ENCODE measurements at places on chromosomes 12 and 14. TPM values are rescaled to one million over a fixed set of nuclear protein-coding genes. Genes with fewer than 3 reads are reported as not detected.

DNA sequence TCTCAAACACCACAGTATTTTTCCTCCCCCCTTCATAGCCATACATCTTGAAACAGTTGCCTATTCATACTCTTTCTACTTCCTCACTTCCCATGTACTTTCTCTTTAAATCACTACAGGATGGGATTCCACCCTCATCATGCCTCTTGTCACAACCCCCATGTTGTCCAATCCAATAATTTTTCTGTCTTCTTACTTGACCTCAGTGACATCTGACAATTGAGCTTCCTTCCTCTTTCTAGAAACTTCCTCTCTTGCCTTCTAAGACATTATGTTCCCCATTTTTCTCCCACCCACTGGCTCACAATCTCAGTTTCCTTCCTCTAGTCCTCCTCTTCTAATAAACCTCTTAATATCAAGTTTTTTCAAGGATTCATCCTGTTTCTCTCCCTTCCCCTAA lies 5.3 kb downstream of the C2CD5 start:
- H3K27ac ChIP-seq = no peak overlapping the region
- no peak for DNase-seq
- H3K4me3 ChIP-seq = no peak overlapping the region
- peaks cover 50% of the 10 kb centered on the region for H3K4me1 ChIP-seq
- H3K27me3 ChIP-seq = no peaks in the 10 kb centered on the region
- no peaks in the 10 kb centered on the region for H3K36me3 ChIP-seq

Gene NKX2-8
- not detected for total RNA-seq

Gene GPR132
- total RNA-seq = 18.6 TPM

Gene PARPBP
- 2.6 TPM for total RNA-seq

- H3K27me3 ChIP-seq = no peaks in the 10 kb centered on the region
- no peak overlapping the region for H3K27ac ChIP-seq
- H3K4me3 ChIP-seq = no peak overlapping the region
- DNase-seq = no peak
- H3K4me1 ChIP-seq = no peaks in the 10 kb centered on the region
These were observed 41.0 kb upstream of the DICER1 start for GRCh38 chr14:95198320-95198719.

- no peaks in the 10 kb centered on the region for H3K36me3 ChIP-seq
- H3K27ac ChIP-seq = no peak overlapping the region
- H3K4me3 ChIP-seq = no peak overlapping the region
- no peak for DNase-seq
- no peaks in the 10 kb centered on the region for H3K27me3 ChIP-seq
These were observed 30.4 kb upstream of the BEGAIN start for GRCh38 chr14:100617410-100618317.

Gene CMA1
- not detected for total RNA-seq

DNA sequence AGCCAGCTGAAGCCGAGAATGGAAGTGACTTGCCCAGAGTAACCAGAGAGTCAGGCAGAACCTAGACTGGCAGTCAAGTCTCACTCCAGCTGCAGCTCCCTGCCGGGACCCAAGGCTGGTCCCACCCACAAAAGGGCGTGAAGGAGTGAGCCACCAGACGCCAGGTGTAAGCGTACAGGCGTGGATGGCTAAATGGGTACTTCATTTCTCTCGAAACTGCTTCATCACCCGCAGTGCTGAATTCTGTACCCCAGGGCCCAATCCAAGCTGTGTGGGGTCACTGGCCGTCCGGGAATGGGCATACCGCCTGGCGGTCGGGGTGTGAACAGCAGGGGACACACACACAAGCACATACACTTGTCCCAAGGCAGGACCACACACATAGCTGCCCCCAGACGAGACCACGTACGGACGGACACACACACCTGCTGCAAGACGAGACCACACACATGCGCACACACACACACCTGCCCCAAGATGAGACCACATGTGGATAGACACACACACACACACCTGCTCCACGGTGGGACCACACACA lies 34.8 kb downstream of the DEGS2 start:
- no peak overlapping the region for H3K27ac ChIP-seq
- H3K4me1 ChIP-seq = no peaks in the 10 kb centered on the region
- DNase-seq = no peak
- H3K27me3 ChIP-seq = no peaks in the 10 kb centered on the region
- no peak overlapping the region for H3K4me3 ChIP-seq

GRCh38 chr12:18054925-18055619 lies 34.9 kb downstream of the RERGL start:
- H3K36me3 ChIP-seq = no peaks in the 10 kb centered on the region
- H3K4me3 ChIP-seq = no peak overlapping the region
- no peaks in the 10 kb centered on the region for H3K27me3 ChIP-seq
- DNase-seq = no peak
- no peak overlapping the region for H3K27ac ChIP-seq

DNA sequence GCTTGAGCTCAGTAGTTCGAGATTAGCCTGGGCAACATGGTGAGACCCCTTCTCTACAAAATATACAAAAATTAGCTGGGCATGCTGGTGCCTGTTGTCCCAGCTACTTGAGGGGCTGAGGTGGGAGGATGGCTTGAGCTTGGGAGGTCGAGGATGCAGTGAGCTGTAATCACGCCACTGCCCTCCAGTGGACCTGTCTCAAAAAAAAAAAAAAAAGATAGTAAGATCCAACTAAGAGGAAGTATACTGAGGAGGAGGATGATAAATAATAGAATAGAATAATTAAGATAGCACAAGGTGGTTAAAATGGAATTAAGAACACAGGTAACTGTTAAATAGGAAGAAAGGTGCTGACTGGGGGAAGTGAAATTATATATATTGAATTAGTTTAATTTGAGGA lies 37.0 kb upstream of the BAZ1A start:
- no peaks in the 10 kb centered on the region for H3K27me3 ChIP-seq
- H3K4me3 ChIP-seq = no peak overlapping the region
- no peaks in the 10 kb centered on the region for H3K4me1 ChIP-seq

DNA sequence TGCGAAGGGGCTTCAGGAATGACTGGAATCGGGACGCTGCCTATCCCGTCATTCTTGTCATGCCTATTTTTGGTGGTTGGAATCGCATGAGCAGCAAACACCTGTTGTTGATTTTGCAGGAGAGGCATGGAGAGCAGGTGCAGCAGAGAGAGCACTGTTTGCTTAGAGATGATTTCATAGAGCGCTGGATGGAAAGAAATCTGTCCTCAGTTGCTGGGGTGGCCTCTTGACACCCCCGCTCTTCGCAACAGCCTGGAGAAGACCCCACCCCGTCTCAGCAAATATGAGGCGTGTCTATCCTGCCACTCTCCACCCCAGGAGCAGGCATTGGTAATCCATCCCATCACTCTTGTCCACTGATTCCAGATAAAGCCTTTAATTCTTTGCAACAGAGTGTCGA lies 19.3 kb upstream of the NCOR2 start:
- H3K27ac ChIP-seq = no peak overlapping the region
- no peak for DNase-seq
- no peaks in the 10 kb centered on the region for H3K36me3 ChIP-seq
- H3K4me3 ChIP-seq = no peak overlapping the region
- peaks cover 5% of the 10 kb centered on the region for H3K4me1 ChIP-seq
- H3K27me3 ChIP-seq = no peaks in the 10 kb centered on the region

GRCh38 chr12:18358077-18358476 lies 96.8 kb downstream of the PIK3C2G start:
- no peaks in the 10 kb centered on the region for H3K4me1 ChIP-seq
- DNase-seq = no peak
- H3K36me3 ChIP-seq = no peaks in the 10 kb centered on the region
- no peak overlapping the region for H3K27ac ChIP-seq
- H3K4me3 ChIP-seq = no peak overlapping the region

GRCh38 chr12:95637471-95638155 lies 86.3 kb upstream of the USP44 start:
- peaks cover 8% of the 10 kb centered on the region for H3K4me1 ChIP-seq
- no peak overlapping the region for H3K4me3 ChIP-seq
- no peak for DNase-seq
- H3K27ac ChIP-seq = no peak overlapping the region
- H3K36me3 ChIP-seq = no peaks in the 10 kb centered on the region

GRCh38 chr12:131511391-131511802 lies 199.5 kb upstream of the SFSWAP start:
- H3K4me1 ChIP-seq = no peaks in the 10 kb centered on the region
- H3K36me3 ChIP-seq = no peaks in the 10 kb centered on the region
- DNase-seq = no peak
- no peak overlapping the region for H3K27ac ChIP-seq

GRCh38 chr12:53998110-53998899 lies 1.7 kb upstream of the HOXC9 start:
- H3K4me1 ChIP-seq = peaks cover 30% of the 10 kb centered on the region
- DNase-seq = no peak
- H3K27me3 ChIP-seq = peaks cover 40% of the 10 kb centered on the region
- H3K27ac ChIP-seq = no peak overlapping the region

DNA sequence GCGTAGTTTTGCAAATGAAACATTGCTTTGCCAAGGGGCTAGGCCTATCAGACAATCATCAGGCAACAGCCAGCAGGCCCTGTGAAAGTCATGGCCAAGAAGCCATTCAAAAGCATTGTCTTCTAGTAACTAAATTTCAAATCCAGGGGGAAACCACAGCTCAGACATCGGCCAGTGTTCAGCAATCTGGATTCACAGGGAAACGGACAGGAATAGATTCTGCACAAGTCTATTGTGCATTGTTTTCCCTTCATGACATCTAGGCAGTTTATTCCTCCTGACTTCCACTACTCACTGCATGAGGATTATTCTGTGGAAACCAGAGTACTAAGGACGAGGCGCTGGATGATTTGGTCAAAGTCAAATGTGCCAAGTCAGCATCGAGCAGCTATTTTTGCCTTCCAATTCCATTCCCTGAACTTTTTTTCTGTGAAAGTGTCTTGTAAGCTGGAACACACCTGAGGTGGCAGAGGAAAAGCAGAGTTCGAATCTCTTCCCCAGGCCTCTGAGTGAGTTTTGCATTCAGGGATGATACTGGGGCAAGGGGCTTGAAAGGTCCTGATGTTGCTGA lies 75.4 kb downstream of the VCPKMT start:
- no peak overlapping the region for H3K4me3 ChIP-seq
- no peak for DNase-seq
- no peaks in the 10 kb centered on the region for H3K36me3 ChIP-seq
- H3K27ac ChIP-seq = peak overlapping the region; percentile 43
- peaks cover 36% of the 10 kb centered on the region for H3K4me1 ChIP-seq

DNA sequence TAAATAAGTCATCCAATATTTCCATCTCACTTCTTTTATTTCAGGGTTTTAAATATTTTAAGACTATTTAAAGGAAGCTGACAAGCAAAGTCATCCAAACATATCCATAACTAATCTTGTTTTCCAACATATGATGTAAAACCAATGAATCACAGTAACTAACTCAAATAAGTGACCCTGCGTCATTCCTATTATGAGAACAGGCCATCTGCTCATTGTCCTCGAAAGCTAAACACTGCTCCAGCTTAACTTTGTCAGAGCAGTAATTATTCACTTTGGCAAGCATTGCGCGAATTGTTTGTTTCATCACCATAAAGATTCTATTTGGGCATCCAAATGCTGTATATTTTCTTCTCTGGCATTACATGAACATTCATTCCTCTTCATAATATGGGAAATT lies 99.1 kb downstream of the CAPZA3 start:
- H3K4me3 ChIP-seq = no peak overlapping the region
- H3K27ac ChIP-seq = no peak overlapping the region
- no peaks in the 10 kb centered on the region for H3K36me3 ChIP-seq
- H3K4me1 ChIP-seq = no peaks in the 10 kb centered on the region
- H3K27me3 ChIP-seq = no peaks in the 10 kb centered on the region

DNA sequence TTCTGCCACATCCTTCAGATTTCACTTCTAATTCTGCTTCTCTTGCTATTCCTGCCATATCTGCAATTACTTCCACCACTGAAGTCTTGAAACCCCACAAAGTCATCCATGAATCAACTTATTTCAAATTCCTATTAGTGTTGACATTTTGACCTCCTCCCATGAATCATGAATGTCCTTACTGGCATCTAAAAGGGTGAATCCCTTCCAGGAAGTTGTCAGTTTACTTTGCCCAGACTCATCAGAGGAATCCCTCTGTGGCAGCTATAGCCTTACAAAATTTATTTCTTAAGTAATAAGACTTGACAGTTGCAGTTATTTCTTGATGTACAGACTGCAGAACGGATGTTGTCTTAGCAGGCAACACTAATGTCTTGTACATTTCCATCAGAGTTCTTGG lies 162.9 kb downstream of the PCNX1 start:
- H3K4me1 ChIP-seq = no peaks in the 10 kb centered on the region
- peaks cover 24% of the 10 kb centered on the region for H3K36me3 ChIP-seq
- DNase-seq = no peak
- H3K27ac ChIP-seq = no peak overlapping the region
- H3K4me3 ChIP-seq = no peak overlapping the region

Gene KLRD1
- 1.9 TPM for total RNA-seq

- no peaks in the 10 kb centered on the region for H3K27me3 ChIP-seq
- DNase-seq = no peak
- H3K36me3 ChIP-seq = no peaks in the 10 kb centered on the region
- peaks cover 4% of the 10 kb centered on the region for H3K4me1 ChIP-seq
These were observed 4.5 kb upstream of the GMFB start for GRCh38 chr14:54493293-54493692.

Gene AKAP3
- 1.4 TPM for total RNA-seq

- peak overlapping the region; percentile 82 for H3K27ac ChIP-seq
- no peaks in the 10 kb centered on the region for H3K27me3 ChIP-seq
- no peaks in the 10 kb centered on the region for H3K36me3 ChIP-seq
These were observed 82.4 kb downstream of the ARF6 start for GRCh38 chr14:49975276-49975675.

DNA sequence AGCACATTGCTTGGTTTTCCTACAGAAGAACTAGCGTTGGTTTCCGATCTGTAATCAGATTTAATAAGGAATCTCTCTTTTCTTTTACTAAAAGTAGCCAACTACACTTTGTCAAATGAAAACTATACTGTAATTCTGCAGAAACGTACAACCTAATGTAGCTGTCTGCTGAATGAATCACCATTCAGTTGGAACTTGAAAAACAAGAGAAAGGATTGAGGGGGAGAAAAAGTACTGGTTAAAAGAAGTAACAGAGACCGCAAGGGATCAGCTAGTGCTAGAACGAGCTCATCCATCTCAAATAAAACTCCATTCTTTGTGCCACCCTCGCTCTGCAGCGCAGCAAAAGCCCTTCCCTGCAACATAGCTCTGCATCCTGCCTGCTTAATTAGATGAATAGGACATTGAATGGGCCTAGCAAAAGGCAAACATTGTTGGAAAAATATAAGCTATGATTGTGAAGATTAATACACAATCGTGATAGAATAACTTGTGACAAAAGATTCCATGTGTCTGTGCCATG lies 2.6 kb downstream of the GARIN2 start:
- H3K4me3 ChIP-seq = no peak overlapping the region
- H3K27ac ChIP-seq = no peak overlapping the region
- no peak for DNase-seq
- no peaks in the 10 kb centered on the region for H3K36me3 ChIP-seq
- no peaks in the 10 kb centered on the region for H3K4me1 ChIP-seq

Gene SERPINA3
- total RNA-seq = 252 TPM

DNA sequence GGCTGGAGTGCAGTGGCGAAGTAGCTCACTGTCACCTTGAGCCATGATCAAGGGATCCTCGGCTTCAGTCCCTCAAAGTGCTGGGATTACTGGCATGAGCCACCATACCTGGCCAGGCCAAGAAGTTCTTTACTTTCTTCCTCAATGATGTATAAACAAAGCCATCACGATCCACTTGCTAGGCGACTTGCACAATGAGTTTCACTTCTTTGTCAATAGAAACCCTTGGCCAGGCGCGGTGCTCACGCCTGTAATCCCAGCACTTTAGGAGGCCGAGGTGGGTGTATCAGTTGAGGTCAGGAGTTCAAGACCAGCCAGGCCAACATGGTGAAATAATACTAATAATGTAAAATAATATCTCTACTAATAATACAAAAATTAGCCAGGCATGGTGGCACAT lies 14.4 kb upstream of the SPSB2 start:
- H3K4me3 ChIP-seq = no peak overlapping the region
- DNase-seq = no peak
- peaks cover 13% of the 10 kb centered on the region for H3K36me3 ChIP-seq
- no peaks in the 10 kb centered on the region for H3K27me3 ChIP-seq

Gene TMEM63C
- total RNA-seq = not detected
